ENCODE measurements at places on chromosomes 4 and X.

DNA sequence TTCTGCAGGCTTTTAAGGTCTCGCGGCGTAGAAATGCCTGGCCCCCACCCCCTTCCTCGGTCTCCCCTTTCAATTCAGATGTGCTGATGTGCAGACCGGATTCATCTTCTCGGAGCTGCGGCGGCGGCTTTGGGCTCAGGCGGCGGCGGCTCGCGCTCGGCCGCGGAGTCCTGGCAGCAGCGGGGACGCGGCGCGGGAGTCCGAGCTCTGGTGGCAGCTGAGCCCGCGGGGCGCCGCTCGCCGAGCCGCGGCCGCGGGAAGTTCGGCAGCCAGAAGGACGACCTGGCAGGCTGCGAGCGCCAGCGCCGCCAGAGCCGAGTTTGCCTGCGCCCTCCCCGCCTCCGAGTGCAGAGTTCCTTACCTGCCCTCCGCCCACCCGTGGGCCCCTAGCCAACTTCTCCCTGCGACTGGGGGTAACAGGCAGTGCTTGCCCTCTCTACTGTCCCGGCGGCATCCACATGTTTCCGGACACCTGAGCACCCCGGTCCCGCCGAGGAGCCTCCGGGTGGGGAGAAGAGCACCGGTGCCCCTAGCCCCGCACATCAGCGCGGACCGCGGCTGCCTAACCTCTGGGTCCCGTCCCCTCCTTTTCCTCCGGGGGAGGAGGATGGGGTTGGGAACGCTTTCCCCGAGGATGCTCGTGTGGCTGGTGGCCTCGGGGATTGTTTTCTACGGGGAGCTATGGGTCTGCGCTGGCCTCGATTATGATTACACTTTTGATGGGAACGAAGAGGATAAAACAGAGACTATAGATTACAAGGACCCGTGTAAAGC lies 448 bp downstream of the TLL1 start:
- no peak for DNase-seq

GRCh38 chr4:6290256-6290655 lies 20.6 kb downstream of the WFS1 start:
- DNase-seq = no peak

DNA sequence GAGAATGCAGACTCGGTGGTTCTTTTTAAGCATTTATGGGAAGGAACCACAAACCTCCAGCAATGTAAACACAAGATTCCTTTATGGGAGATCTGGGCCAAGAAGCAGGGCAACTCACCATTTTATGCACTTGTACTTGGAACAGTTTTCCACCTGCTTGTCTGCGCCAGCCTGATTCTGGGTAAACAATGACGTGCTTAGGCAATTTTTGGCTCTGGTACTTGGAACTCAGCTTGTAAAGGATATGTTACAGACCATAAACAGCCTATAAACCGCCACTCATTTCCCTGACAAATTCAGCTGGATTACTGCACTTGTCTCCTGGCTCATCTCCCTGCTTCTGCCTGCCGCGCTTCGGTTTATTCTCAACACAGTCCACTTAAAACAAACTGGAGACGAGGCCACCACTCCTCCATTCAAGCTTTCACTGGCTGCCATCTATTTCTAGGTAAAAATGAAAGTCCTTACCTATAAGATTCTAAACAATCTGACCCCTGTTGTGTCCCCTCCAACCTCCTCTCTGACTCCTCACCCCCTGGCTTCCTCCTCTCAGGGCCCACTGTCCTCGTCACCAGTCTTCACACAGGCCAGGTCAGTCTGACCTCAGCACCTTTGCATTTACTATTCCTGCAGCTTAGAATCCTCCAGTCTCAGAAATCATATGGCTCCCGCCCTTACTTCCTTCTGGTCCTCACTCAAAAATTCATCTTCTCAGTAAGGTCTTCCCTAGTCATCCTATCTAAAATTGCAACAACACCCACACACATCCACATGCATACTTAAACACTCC lies 205.9 kb upstream of the GALNT7 start:
- no peak for DNase-seq

DNA sequence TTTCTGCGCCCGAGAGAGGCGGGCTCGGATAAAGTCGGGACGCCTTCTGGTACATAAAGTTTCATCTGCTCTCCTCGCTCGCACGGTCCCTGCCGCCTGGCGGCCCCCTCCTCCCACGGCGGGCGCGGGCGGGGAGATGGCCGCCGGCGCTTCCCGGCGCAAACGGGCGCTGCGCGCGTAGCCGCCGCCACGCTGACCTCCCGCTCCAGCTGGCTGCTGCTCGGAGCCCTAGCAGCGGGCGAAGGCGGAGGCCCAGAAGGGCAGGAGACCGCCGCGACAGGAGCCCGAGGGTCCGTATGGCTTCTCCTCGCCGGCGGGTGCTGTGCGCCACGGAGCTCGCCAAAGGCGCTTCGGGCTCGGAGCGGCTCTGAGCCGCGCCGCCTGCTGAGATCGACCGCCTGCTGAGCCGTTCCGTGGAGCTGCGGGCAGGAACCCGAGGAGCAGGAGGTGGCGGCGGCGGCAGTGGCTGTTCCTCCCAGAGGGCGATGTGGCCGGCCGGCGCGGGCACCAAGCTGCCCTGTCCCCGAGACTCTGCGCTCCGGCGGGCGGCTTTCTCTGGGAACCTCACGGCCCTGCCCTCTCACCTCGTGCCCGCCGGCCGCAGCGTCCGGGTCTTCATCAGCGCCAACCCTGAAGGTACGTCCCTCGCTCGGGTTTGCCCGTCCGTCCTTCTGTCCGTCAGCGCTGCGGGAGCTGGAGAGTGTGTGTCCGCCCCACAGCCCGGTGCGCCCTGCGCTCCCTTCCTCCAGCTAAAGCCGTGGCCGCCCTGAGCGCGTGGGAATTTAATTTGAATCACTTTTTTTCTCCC lies at the start of gene NWD2:
Gene NWD2 (plus strand): TSS at position 161 of the 808 bp plus-strand sequence. CDS start 325 bp downstream, at position 486.
- DNase-seq = no peak

DNA sequence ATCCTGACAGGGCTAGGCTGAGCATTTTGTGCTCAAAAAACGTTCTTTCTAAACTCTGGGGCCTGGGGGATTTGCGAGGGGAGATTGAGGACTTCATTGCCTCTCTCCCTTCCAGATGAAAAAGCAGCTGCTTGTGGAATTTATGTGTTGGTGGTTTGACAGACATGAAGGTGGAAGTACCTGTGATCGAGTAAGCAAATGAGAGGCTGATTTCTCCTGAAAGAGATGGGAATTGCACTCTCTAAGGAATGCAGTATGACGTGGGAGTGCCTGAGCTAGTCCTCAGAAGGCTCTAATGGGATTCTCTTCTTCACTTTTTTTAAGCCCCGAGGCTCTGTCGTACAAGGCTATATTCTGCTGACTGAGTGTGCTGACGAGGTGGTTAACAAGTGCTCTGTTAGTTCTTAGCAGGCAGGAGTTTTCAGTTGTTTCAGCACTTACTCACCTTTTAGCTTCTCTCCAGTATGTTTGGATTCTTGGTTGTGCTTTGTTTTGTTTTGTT lies 426.8 kb upstream of the CNKSR2 start:
- no peak for DNase-seq

DNA sequence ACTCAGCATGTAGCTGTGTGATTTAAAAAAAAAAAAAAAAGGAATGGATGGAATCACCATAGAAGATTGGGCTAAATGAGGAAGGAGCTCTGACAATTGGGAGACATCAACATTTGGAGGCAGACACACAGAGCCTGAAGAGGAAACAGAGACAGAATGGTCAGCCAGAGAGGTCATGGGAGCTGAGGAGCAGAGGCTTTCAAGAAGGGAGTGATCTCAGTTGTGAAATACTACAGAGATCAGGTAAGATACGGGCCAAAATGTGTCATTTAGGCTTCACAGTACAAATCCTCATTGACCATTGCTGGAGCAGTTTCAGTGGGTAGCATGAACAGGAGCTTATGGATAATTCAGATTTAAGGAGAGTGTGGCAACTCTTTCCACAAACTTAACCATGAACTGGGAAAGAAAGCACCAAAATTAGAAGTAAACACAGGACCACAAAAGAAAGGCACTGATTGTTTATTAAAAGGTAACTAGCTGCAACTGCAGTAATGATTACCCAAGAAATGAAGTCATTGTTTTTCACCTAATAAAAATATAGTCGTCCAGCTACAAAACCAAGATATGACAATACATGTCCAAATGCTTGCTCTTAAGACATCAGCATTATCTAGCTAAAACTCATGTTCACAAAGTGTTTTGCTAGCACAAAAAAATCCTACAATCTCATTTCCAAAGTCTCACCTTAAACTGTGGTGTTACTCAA lies 203.2 kb downstream of the DHX15 start:
- no peak for DNase-seq

DNA sequence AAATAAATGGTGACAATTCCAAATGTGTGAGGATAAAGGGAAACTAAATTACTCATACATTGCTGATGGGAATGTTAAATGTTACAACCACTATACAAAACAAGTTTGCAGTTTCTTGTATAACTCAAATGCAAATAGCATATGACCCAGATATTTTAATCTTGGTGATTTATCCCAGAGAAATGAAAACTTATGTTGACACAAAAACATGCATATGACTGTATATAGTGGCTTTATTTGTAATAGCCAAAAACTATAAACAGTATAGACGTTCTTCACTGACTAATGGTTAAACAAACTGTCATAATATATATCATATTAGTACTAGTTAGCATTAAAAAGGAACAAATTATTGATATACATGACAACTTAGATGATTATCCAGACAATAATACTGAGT lies 619.2 kb downstream of the PDHA2 start:
- DNase-seq = no peak

DNA sequence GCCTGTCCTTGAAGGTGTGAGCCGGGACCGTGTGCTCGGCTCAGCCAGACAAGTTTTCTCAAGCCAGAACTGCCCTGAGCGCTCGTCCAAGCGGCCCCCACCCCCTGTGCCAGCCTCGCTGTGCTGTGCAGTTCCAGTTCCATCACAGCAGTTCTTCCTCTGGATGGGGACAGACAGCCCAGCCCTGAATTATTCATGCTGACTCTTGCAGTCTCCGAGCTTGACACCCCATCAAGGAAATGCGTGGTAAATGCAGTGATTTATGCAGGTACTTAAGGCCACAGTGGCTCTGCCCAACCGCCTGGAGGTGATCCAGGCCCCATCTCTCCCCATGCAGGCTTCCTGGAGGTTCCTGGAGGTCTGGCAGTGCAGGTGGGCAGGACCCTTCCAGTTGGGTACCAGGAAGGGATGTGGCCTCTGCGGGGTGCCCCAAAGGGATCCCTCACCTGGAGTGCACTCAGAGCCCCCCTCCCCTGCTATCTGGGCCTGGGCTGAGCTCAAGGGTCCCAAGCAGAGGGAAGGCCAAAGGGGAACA lies 44.8 kb upstream of the HMX1 start:
- no peak for DNase-seq

DNA sequence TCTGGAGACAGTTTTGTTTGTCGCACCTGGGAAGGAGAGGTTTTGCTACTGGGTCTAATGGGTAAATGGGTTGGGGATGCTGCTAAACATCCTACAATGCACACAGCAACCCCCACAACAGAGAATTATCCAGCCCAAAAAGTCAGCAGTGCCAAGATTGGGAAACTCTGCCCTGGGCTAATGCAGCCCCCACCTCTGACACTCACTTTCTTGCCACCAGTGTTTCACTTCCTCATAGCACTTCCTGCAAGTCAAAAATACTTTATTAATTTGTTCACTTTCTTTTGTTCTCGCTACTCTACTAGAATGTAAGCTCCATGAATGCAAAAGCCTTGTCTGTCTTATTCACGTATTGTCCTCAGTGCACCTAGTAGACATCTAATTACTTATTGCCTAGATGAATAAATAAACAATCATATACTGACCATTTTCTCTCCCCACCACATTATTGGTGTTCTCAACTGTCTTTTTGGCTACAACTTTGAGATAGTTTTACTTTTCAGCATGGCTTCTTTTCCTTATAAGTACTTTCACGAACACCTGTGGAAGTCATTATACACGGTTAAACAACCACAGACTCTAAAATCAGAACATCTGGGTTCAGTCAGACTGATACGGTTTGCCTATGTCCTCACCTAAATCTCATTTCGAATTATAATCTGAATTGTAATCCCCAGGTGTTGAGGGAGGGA lies 82.0 kb upstream of the PITX2 start:
- DNase-seq = no peak

DNA sequence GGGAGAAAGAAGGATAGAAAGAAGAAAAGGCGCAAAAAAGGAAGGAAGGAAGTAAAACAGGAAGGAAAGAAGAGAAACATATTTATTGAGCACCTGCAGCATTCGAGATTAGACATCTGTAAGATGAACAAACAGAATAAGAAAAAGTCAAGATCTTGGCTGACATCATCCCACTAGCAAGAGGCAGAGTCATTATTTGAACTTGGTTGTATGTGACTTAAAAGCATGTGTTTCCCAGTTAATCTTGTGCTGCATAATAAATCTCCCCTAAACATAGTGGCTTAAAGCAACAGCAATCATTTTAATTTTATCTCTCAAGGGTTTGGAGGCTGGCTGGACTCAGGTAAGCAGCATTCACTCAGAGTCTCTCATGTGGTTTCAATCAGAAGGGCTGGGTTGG lies 38.5 kb upstream of the COX7B2 start:
- no peak for DNase-seq
